ENCODE measurements at places on chromosomes 5 and 9. TPM values are rescaled to one million over a fixed set of nuclear protein-coding genes. Genes with fewer than 3 reads are reported as not detected.

ABLIM3 gene
- 101 TPM for total RNA-seq

UGCG gene
- 52.1 TPM for total RNA-seq

PCDHGB6 gene
- 8.2 TPM for total RNA-seq

UNC13B gene
- 49.5 TPM for total RNA-seq

ST8SIA4 gene
- total RNA-seq = 6.5 TPM

CMYA5 gene
- total RNA-seq = 33.4 TPM

PROB1 gene
- total RNA-seq = 2.4 TPM

POLE3 gene
- 34.8 TPM for total RNA-seq

SLC27A6 gene
- total RNA-seq = 7.1 TPM

- DNase-seq = no peak
Measured at GRCh38 chr5:139925650-139926640, 117.2 kb downstream of the NRG2 start.

DNA sequence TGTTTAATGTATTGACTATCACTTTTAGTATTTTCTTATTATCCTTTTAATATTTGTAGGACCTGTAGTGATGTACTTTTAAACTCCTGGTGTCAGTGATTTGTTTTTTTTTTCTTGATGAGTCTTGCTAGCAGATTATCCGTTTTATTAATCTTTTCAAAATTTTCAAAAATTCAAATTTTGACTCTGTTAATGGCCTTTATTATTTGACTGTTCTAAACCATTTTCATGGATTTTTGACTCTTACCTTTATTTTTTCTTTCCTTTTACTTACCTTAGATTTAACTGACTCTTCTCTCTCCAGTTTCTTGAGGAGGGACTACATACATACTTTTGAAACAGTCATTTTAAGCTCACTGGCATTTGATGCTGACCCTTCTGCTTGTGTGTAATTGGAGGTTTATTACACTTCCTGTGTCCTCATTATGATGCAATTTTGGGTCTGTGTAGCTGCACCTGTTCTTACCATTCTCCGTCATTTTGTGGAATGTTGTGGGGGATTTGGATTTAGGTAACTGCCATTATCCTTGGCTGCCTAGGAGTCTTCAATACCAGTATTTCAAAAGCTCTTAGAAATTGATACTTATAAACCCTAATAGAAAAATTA, 32.0 kb upstream of the EXOC3 start:
- no peak for DNase-seq

DNA sequence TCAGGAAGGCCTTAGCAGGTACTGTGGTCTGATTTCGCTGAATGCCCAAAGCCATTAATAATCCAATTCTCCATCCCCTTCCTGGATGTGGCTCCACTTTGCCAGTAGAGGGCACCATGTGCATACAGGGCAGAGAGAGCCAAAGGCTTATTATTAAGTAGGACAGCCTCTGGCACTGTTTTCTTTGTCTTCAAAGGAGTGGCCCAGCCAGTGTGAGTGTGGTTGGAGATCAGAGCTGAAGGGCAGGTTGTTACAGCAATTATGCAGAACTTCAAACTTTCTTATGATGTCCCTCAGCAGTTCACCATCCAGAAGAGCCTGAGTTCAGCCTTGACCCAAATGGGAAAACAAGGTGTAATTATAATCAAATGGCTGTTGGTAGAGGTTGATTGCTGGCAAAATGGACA, 38.6 kb upstream of the CEMIP2 start:
- peak; percentile 79 for DNase-seq

- no peak for DNase-seq
Measured at GRCh38 chr9:126474786-126475485, 138.8 kb upstream of the LMX1B start.

GRCh38 chr5:73692166-73692640, 66.2 kb downstream of the ARHGEF28 start:
- no peak for DNase-seq

- no peak for DNase-seq
Measured at GRCh38 chr9:79383096-79383495, 188.7 kb upstream of the TLE4 start.

- DNase-seq = no peak
Measured at GRCh38 chr9:26685818-26686217, 206.8 kb downstream of the CAAP1 start.

DNA sequence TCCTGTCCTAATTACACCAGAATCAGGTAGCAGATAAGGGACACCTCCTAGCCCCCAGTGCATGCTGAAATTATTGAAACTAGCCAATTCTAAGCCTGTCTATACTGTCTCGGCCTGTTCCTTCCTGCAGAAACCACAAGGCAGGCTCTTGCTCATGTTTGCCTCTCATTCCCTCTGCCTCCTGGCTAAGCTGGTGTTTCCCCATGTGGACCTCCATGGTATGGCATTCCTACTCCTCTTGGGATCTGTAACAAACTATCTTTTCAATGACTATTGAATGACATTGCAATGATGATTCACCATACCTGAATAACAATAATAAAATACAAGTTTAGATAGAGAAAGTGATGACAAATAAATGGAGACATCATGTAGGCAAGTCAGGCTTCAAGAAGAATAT, 35.6 kb upstream of the ADAMTS16 start:
- DNase-seq = no peak

DNA sequence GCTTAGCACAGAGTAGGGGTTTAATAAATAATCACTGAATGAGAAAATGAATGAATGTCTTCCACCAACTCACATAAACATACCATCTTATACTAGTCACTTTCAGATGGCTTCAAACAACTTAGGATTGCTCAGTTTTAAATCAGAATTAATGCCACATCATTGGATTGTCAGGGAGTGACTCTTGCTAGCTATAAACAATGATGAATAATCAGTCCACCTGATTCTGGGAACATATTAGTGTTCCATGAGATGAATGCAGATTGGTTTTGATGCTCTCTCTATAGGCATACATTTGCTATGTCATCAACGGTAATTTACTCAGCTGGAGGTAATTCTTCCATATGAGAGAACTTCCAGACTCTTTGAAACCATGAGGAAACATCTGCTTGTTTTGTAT, 97.4 kb downstream of the CDH9 start:
- no peak for DNase-seq

- no peak for DNase-seq
Measured at GRCh38 chr5:2288968-2289367, 406.2 kb upstream of the IRX4 start.

DNA sequence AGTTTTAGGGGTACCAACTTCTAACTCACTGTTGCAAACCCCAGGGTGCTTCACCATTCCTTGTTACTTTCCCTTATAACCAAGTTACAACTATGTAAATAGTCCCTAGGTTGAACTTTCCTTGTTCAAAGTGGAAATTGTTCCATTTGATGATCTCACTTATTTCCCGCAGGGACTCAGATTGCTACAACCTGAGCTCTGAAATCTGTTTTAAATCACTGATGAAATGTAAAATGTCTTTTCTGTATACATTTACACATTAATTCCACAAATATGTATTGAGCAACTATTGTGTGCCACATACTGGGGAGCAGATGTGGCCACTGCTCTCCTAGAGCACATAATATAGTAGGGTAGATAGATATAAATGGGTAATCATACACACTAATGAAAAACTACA, 69.1 kb upstream of the TARS1 start:
- no peak for DNase-seq

DNA sequence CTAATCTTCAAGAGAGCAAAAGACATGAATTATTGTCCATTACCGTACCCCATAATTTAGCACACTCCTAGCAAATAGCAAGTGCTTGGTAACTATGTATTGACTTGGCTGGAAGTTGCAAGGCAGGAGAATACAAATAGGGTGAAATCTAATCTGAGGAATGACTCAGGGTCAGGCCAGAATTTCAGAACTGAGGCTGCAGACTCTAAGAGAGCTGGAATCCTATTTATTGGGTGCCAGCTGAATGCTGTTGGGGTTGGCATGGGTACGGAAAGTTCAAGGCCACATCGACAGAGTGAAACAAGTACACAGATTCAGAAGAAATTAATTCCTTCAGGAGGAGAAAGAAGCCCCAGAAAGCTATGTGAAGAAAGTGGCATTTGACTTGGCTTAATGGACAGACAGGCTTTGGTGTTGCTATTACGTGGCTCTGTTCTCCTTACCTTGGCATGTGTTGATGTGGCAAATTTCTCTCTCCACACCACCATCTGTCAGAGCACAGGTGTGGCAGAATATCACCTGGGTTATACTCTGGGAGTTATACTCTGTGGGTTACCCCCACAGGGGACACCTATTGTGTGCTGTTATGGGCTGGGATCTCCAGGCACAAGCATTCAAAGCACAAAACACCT, 20.9 kb upstream of the ASTN2 start:
- no peak for DNase-seq

- no peak for DNase-seq
Measured at GRCh38 chr5:66927140-66927539, 269.5 kb downstream of the CD180 start.

DNA sequence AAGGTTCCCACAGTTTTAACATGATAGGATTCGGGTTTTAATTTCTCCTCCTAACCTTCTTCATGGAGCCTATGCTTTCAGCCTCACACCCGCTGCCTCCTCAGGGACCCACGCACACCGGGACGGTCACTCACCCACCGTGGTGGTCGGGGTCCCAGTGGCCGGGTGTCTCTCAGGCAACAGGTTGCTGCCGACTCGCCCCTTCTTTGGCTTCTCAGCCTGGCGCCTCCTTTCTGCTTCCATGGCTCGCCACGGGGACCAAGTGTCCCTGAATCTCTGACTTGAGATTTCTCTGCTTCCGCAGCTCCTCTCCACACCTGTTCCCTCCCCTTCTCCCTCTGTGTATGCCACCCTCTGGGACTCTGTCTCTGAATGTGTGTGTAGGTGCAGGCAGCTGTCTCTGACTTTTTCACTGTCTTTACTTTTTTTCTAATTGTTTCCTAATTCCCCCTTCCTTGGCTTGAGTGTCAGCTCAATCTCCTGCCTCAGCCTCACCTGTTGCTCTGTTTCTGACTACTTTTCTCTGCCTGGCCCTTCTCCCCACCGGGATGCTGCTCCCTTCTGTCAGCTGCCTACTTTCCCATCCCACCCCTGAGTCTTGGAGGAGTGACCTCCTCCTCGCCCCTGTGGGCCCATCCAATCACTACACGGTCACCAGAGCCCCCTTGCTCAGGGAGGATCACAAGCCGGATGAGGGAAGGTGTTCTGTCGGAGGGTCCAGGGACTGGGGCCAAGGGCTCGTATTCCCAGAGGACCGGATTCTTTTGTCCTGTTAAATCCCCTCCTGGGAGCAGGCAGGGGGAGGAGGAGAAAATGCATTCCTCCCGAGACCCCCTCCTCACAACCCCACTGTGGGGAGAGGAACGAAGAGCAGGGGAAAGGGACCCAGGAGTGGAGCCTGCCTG, at the start of gene PROP1:
TSS of gene PROP1 (minus strand) at position 552 of the 905 bp plus-strand sequence. CDS start at position 243, 309 bp downstream.
- DNase-seq = no peak

DNA sequence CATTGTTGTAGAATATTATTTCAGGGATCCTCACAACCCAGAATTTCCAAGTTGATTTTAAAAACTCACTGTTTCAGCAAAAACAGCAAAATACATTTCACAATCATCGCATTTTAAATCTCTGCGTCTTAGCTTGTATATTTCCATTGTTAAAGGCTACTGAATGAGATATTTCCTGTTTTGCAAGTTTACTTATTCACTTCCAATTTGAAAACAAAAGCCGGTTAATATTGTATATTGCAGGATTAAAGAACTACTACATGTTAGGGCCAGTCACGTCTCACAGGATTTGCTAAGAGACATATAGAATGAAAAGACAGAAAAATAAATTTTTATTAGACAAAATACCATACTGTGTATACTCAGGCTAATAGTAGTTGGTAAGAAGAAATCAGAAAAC, 395.9 kb upstream of the CDH9 start:
- DNase-seq = no peak

DNA sequence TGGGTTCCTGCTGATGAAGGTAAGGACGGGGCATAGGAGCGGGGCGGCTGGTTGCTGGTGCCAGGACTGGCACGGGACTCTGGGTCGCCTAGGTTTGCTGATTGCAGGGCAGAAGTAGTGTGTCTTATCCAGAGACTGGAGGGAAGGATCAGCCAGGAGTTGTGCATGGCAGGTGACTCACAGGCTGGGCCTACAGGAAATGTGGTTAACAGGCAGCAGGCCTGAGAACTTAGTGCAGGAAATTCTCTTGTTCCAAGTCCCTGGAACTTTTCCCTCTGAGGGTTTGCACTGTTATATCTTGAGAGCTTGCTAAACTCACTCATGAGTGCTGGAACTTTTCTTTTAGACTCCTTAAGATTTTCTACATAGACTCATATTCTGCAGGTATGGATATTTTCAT, 95.1 kb downstream of the ANXA2R start:
- no peak for DNase-seq

DNA sequence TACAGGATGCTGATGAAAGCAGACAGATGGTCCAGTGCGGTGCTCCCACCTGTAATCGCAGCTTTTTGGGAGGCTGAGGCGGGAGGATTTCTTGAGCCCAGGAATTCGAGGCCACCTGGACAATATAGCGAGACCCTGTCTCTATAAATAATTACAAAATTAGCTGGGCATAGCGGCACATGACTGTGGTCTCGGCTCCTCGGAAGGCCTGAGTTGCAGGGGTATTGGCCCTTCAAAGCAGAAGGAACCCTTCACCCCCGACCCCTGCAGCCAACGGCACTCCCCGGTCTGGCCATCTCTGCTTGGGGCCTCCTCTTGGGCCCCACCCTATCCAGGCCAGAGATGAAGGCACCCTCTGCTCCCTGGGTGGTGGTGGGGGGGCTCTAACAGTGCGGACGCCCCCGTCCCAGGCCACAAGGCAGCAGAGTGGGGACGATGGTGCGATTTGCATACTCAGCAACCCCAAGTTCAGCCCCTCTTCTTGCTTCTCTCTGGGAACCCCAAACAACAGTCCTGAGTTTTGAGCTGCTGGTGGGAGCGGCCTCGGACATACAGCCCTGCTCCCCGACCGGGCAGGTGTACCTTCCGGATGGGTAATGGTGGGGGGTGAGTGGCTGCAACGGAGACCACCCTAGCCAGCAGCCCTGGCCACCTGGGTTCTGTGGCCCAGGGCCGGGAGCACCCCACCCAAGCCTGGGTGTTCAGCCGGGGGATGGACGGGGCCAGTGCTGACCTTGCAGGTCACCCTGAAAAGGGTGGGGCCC, 50.7 kb downstream of the NACC2 start:
- DNase-seq = no peak

GRCh38 chr9:134642385-134643181, 980 bp downstream of the COL5A1 start:
- peak; percentile 76 for DNase-seq

DNA sequence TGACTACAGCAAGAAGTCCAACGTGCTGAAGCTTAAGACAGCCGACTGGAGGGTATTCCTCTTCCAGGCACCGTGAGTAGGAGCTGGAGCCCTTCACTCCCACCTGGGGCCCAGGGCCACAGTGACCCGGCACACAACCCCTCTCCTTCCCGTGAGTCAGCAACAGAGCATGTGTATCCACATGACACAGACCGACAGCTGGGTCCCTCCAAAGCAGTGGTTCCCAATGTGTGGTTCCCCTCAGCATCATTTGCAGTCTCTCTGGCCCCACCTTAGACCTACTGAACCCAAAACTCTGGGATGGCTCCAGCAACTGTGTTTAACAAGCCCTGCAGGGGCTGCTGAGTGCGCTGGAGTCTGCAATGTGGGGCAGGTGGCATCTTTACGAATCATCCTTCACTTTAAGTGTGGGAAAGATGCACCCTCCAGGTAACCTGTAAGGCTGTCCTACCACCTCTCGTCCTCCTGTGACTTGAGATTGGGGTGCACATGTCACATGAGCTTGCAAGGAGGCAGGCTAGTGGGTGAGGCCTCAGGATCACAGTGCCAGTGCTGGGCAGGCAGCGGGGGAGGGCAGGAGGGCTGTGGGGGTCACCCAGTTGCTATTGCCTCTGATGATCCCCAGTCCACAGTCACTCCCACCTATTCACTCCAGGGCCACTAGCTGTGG, 42.2 kb downstream of the PSD2 start:
- no peak for DNase-seq

All from ureter (tissue), 1 donor.